ENCODE measurements at places on chromosomes 11 and 22.

DNA sequence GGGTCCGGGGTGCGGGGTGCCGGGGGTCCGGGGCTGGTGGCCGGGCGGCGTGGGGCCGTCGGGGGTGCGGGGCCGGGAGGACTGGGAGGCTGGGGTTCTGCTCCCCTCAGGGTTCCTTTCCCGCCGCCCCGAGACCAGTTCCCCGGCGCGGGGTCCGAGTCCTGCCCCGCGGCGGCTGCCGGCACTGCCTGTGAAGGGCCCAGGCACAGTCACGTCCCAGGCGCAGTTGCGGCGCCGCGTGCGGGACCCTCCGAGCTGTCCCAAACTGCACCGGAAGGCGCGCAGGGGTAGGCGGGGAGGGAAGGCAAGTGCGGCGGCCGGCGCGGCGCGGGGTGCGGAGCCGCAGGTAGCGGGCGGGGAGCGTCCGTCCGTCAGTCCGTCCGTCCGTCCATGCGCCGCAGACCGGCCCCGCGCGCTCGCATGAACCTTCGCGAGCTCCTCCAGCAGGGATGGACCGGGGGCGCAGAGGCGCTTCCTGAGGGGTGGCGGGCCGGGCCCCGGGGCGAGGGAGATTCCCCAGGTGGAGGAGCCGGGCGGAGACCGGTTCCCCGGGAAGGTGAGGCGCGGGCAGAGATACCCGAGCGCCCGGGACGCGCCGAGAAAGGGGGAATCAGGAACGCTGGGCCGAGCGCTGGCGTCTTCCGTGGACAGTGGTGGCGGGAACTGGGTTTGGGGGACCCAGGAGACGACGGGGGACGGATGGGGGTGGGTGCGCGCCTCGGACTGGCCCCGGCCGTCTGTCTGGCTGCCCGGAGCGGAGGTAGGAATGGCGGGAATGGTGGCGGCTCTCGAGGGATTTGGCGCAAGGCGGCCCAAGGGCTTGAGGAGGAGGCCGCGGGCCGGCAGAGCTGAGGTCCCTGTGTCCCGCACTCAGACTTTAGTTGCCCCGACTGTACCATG is 3.1 kb upstream of the ADORA2A start:
- no peak for DNase-seq

DNA sequence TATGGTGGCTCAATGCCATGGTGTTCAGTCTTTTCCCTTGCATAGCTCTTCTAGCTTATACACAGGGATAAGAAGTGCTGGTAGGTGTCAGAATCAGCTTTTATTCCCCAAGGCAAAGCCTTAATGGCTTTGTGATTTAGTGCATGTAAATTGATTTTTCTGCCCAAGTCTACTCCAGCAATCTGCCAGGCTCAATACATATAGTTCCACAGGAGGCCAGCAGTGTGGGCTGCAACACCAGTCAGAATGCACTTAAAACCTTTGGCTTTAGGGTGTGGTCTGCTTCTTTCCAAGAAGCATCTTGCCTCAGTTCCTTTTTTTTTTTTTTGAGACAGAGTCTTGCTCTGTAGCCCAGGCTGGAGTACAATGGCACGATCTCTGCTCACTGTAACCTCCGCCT is 14.5 kb upstream of the CAPRIN1 start:
- no peak for DNase-seq

DNA sequence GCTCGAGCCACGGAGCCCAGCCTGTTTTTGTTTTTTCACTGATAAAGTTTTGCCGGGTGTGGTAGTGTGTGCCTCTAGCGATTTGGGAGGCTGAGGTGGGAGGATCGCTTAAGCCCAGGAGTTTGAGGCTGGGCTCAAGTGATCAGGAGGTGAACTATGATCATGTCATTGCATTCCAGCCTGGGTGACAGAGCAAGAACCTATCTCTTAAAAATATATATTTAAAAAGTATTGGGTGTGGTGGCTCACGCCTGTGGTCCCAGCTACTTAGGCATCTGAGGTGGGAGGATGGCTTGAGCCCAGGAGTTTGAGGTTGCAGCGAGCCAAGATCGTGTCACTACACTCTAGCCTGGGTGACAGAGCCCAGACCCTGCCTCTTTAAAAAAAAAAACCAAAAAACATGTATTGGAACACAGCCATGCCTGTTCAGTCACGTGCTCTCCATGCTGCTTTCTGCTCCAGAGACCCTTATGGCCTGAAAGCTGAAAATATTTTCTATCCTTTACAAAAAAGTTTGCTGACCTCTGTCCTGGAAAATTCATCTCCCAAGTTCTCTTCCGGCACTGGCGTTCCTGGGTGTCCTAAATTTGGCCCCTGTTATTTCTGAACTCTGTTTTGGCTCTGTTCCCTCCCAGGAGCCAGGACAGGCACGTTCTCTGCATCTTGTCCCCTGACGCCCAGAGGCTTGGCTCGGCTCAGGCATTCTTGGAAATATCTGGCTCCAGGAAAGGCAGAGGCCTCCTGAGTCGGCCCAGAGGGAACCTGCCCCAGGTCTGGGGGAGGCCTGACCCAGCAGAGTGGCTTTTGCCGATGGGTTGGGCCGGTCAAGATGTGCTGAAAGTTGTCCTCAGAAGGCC is 61.3 kb upstream of the PPP6R3 start:
- DNase-seq, result no peak

DNA sequence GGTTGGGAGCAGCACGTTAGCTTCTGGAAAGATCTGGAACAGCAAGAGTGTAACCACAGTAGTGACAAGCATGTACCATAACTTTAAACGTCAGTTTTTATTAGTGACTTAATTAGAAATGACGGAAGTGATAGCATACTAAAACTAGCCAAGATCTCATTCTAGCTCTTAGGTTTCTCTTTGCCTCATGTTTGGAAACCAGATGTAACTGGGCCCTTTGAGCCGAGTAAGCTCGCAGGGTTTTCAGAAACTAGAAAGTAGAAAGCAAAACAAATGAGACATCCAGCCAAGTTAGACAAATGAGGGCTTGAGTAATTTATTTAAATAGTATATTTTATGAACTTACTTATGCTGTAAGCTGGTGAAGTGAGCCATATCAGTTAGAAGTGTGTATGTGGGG is 40.2 kb upstream of the SLC5A12 start:
- no peak for DNase-seq

DNA sequence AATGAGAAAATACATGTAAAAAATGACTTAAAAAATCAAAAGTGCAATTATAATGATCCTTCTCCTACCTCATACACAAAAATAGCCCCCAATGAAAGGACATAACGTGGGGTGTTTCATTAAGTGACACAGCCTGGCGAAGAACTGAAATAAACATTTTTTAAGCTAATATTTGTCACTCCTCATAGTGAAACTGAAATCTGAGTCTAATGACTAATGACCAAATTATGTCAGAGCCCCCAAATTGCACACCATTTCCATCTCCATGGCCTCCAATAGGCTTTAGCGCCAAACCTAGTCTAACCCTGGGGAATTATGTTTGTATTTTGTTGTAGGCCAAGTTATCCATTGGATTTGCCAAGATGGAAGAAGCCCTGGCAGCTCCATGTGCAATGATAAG is 119.1 kb downstream of the WT1 start:
- no peak for DNase-seq

DNA sequence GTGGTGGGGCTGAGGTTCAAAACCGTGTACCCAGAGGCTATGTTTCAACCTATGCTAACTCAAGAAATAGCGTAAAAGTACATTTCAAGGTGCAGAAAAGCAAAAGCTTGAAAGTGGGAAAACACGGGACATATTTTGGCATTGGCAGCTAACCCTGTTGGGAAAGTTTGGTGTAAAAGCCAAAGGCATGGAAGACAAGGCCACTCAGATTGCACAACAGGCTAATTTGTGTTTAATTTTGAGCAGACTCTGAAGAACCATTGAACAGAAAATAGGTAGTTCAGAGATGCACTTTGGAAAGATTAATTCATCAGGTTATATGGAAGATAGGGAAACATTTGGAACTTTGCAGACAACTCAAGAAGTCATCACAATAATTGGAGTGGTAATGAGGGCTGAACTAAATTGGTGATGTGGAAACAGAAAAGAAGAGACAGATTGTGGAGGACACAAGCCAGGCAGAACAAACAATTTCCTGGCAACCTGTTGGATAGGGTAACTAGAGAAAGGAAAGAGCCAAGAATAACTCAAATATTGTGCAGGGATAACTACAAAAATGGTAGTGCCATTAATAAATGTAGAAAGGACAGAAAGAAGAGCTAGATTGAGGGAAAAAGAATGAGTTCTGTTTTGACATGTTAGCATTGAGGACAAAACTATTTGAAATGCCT is 140.5 kb upstream of the PGR start:
- no peak for DNase-seq

GRCh38 chr11:19059833-19060232 is 684 bp downstream of the MRGPRX2 start:
- no peak for DNase-seq

GRCh38 chr22:19442166-19442565 is 5.3 kb downstream of the C22orf39 start:
- no peak for DNase-seq

DNA sequence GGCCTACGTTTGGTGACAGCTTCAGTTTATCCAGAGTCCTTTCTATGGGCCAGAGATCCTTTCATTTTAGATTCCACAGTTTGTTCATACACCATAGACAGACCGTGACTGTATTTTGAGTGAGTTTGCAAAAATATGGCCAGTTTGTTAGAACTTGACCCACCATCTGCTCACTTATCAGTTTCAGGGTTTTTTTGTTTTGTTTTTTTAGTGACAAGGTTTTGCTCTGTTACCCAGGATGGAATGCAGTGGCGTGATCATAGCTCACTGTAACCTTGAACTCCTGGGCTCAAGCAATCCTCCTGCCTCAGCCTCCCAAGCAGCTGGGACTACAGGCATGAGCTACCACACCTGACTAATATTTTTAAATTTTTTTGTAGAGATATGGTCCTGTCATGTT is 9.1 kb upstream of the CKAP5 start:
- DNase-seq, result no peak

DNA sequence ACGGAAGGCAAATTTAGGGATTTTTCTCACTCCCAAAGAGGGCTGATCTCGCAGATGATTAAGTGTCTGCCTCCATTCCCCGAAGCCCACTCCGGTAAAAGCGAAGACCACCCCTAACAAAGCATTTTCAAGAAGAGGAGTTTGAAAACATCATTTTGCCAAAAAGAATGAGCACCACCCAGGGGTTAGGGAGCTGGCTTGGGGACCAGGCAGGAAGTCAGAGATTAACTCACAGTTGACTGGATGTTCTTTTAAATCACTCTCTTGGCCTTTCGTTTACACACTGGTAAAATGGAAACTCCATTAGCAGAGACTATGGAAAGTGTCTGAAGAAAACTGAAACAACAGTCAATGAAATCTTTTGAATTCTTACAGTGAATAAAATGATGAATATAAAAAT is 7.9 kb upstream of the TRIM44 start:
- no peak for DNase-seq

- no peak for DNase-seq
Observed at GRCh38 chr11:101516546-101516945, 67.3 kb downstream of the TRPC6 start.

GRCh38 chr11:62372871-62373270 is 35.6 kb downstream of the ASRGL1 start:
- DNase-seq, result no peak

DNA sequence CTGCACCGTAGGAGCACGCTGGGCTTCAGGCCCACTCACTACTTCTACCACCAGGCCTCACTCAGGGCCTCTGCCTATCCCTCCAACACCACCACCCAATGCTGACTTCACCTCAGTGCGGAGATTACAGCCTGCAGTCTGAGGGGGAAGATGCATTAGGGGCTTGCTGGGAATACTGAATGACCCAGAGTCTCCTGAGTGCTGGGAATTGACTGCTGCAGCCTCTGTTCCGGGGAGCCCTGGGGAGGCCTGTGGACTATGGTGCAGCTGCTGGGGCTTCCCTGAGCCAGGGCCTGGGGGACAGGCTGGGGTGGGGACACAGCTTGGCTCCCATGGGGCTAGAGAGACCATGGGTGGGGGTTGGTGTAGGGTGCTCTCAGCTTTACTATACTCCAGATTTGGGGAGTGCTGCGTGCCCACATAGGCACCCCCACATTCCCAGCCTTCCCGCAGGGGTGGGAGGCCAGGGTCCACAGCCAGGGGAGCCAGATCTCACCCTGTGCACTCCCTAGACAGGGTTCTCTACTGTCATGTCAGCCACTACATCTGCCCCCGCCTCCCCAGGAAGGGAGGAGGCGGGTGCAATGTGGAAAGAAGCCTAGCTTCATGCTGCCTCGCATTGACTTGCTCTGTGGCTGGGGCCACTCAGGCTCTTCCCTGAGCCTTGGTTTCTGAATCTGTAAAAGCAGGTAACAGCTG is 44.4 kb downstream of the GDPD5 start:
- no peak for DNase-seq

DNA sequence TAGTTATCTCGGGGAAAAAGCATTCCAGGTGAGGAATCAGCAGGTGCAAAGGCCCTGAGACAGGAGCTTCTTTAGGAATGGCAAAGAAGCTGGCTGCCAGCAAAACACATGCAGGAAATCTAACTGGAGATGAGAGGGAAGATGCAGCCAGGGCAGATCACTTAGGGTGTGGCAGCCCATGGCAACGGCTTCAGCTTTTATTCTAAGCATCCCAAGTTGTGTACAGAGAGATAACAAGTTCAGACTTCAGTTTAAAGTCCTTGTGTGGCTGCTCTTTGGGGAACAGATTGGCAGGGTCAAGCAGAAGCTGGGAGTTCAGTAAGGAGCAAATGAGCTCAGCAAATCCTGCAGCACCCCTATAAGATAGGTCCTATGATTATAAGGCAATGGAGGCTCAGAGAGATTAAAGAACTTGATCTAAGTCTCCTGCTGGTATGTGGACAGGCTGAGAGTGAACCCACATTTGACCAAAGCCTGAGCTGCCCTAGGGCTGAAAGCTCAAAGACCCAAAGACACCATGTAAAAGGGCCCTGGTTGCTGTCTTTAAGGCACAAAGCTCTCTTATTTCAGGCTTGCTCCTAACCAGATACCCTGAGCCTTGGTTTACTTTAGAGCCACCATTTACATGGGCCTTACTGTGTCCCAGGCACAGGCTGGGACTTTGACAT is 466.8 kb downstream of the SOX6 start:
- no peak for DNase-seq

GRCh38 chr11:12282676-12283075 is 94.7 kb upstream of the PARVA start:
- DNase-seq, result no peak

GRCh38 chr22:20619045-20619892 is 111.9 kb downstream of the MED15 start:
- DNase-seq, result no peak

All from fibroblast of skin of right biceps (primary cell).